ENCODE measurements at places on chromosomes 16 and 17.

DNA sequence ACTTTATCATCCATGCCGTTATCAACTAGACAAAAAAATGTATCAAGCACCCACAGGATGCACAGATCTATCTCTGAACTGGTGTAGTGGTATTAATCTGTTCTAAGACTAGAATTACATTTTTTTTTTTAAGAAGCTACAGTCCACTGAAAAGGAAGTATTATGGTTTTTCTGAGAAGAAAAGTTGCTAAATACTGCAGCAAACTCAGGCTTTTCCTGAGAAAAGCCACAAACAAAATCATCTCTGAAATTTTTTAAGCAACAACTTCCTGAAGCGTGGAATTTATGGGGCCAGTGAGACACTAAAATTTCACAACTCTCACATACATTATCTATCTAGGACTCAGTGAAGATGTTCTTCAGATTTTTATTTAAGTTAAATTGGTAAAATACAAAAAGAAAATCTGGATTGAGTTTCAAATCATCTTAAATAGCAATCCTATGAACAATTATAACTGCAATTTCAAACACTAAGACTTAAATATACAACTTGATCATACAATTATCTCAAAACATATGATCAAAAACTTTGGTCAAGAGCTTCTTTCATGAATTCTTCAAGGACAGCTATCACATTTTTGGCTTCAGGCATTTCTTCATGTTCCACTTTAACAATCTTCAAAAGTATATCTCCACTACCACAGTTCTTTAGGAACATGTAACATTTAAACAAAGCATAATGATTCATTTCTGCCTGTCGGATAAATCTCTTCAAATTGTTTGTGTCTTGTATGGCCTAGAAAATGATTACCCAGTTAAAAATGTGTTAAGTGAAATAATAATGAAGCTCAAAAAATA lies 10.5 kb downstream of the C17orf75 start:
- DNase-seq: no peak

- no peak for DNase-seq
These were observed 49.5 kb downstream of the HLF start for GRCh38 chr17:55314061-55314783.

DNA sequence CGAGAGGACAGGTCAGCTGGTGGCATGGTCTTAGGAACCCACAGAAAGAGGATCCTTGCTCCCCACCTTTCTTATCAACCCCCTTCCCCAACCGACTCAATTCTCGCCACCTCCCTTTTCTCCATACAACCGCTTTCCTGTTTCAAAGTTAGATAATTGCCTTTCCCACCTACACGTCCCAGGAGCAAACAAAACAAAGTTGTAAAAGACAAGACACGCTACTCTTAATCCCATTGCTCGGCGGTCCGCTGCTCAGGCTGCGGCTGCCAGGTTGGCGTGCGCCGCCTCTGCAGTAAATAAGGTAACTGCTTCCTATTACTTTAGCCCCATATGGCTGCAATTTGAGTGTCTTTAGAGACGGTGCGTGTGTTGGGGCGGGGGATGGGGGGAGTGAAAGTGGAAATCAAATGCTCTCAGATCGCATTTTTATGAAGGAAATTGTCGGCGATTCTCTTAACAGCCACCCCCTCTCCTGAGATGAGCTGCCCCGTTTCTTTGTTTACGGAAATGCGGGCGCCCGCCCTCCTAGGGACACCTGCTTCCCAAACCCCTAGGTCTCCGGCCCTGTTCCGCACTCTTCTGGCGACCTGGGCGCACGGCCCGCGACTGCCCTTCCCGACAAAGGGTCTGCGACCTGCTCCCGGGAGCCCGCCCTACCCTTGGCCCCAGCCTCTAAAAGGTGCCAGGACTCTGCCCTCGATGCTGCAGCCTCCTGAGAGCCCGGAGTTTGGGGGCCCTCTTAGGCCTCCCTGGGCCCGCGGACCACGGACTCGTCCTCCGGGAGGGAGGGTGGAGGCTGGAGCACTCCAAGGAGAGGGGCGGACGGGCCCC lies 3.7 kb upstream of the CBX8 start:
- no peak for DNase-seq

- DNase-seq: no peak
These were observed 34.6 kb downstream of the ERN1 start for GRCh38 chr17:64095144-64095882.

All from stimulated activated CD8-positive, alpha-beta memory T cell treated with anti-CD3 and anti-CD28 coated beads, Interleukin-4, amount 100 ng/mL, for 1 hour (primary cell).